ENCODE measurements at places on chromosomes 5 and 9.

GRCh38 chr5:35651002-35651756 lies 33.5 kb downstream of the SPEF2 start:
- DNase-seq, result peak; percentile 48

- no peak for DNase-seq
These were observed 6.2 kb upstream of the TMEM141 start for GRCh38 chr9:136784997-136785361.

DNA sequence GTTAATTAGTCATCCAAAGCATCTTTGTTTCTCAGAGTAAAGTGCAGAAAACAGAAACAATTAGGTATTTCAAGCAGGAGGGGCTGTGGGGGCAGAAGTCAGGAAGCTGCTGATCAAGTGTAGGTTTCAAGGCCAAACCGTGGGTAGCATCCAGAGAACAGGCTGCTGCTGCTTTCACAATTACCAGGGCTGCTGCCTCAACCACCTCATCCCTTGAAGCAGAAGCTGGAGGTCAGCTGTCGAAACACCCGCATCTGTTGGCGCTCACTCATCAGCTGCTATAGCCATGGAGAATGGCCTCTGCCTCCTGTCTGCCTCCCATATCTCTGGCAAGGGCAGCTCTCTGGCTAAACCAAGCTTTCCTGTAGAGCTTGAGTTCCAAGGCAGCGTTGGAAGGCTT lies 122.9 kb upstream of the OSMR start:
- no peak for DNase-seq

- no peak for DNase-seq
These were observed 69.2 kb downstream of the SPATA31D1 start for GRCh38 chr9:82057805-82058204.

- no peak for DNase-seq
These were observed 58.3 kb downstream of the PIK3R1 start for GRCh38 chr5:68273717-68274409.

DNA sequence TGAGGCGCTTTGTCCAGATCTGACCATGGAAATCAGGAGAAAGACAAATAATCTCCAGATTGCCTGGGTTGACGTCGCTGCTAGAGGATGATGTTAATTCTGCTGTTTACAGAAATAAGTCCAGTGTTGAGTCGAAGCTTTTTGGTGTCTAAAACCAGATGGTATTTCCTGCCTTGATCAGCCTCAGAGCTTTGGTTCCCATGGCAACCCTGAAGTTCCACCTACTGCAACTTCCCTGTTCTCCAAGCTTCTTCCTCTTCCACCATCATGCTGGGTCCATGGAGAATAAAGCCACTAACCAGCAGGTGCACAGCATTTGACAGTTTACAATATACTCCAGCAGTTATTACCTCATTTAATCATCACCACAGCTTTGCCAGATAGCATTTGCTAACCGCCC lies 18.0 kb upstream of the GABBR2 start:
- DNase-seq, result no peak

GRCh38 chr5:56422076-56422762 lies 189.1 kb upstream of the ANKRD55 start:
- DNase-seq, result no peak

- no peak for DNase-seq
These were observed 1.2 kb downstream of the FOXB2 start for GRCh38 chr9:77020413-77021290.

Data from HAP-1 (cell line).